Activated CD4-positive, alpha-beta memory T cell treated with anti-CD3 and anti-CD28 coated beads for 36 hours (primary cell): ENCODE measurements at places on chromosomes 16 and 17. TPM values are rescaled to one million over a fixed set of nuclear protein-coding genes. Genes with fewer than 3 reads are reported as not detected.

GRCh38 chr17:4162321-4162720 is 19.3 kb downstream of the CYB5D2 start:
- DNase-seq = peak; percentile 48
- H3K4me3 ChIP-seq = no peak overlapping the region
- H3K27ac ChIP-seq = peak overlapping the region; percentile 42
- H3K36me3 ChIP-seq = peaks cover 15% of the 10 kb centered on the region

DNA sequence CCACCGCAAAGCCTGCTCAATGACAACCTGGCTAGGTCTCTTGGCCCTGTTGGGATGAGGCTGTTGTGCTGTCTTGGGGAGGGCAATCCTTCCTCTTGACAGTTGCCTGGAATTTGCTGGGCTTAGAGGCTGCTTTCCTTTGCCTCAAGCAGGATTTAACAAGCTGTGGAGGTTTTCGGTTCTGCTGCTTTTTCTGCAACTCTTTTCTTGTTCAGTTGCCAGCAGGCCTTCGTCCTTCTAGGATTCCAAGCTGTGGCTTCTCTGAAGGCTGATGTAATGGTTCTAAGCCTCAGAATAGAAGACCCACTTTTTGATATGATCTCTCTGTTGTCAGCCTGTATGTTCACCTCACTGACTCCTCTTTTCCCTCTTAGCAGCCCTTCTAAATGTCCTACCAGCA is 149.5 kb upstream of the HS3ST4 start:
- H3K36me3 ChIP-seq = no peaks in the 10 kb centered on the region
- H3K27ac ChIP-seq = no peak overlapping the region
- H3K27me3 ChIP-seq = no peaks in the 10 kb centered on the region
- no peaks in the 10 kb centered on the region for H3K4me1 ChIP-seq

DNA sequence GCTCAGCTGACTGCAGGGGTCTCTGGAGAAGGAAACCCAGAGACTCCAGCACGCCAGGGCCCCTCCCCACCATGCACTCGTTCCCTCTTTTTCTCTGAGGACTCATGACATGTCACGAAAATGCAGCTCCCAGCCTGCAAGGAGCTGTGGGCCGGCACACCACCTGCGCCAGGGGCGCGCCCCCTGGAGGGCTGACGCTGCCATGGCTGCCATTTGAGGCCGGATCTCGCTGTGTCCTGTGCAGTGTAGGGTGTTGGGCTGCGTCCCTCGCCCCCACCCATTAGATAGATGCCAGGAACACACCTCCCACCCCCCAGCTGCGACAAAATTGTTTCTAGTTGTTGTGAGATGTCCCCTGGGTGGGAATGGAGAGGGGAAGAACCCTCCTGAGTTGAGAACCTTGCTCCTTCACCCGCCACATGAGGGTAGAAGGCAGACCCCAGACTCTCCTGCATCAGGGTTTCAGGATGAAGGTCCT is 8.2 kb downstream of the SYNGR2 start:
- peak; percentile 83 for DNase-seq
- H3K27ac ChIP-seq = no peak overlapping the region
- no peaks in the 10 kb centered on the region for H3K27me3 ChIP-seq
- H3K4me1 ChIP-seq = peaks cover 44% of the 10 kb centered on the region

DNA sequence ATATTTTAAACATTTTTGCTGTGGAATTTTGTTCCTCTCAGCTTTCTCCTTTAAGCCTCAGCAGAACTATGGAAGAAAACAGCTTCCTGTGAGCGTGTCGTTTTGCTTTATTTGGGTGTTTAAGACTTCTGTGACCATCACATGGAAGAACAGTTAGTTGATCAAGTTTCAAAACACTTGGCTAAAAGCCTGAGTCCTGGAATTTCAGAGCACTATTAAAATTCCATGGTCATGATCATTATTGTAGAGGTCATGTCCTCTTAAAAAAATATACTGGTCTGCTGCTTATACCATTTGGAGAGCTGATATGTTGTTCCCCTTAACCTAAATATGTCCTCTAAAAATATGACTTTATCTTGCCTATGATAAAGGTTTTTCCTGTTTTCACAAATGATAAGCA is 12.6 kb upstream of the CDR2 start:
- no peaks in the 10 kb centered on the region for H3K36me3 ChIP-seq
- peaks cover 4% of the 10 kb centered on the region for H3K4me1 ChIP-seq
- no peak overlapping the region for H3K4me3 ChIP-seq
- no peak overlapping the region for H3K27ac ChIP-seq

DNA sequence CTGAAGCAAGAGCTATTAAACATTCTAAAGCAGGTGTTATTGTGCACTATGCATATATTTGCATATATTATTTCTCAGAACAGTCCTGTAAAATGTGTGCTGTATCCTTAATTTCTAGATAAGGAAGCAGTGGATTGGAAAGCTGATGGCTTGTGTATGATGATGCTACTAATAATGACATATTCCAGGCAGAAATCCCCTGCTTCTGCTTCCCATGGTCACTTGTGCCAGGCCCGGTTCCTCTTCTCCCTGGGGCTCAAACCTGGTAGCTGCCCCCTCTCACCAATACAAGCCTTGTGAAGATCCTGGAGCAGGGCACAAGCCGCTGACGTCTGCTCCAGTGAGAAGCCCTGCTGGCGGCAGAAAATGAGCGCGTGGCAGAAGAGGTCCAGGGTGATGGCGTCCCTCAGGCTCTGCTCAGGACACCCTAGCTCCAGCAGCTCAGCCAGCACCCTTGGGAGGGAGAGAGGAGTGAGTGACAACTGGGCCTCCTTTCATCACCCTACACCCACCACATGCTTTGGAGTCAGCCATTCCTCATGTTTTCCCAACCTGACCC is 1.8 kb downstream of the CFAP119 start:
- H3K4me3 ChIP-seq = no peak overlapping the region
- H3K4me1 ChIP-seq = peaks cover 25% of the 10 kb centered on the region
- H3K36me3 ChIP-seq = peaks cover 12% of the 10 kb centered on the region
- H3K27ac ChIP-seq = no peak overlapping the region

- no peak overlapping the region for H3K4me3 ChIP-seq
- H3K27me3 ChIP-seq = peaks cover 8% of the 10 kb centered on the region
- DNase-seq = no peak
- H3K4me1 ChIP-seq = no peaks in the 10 kb centered on the region
- no peak overlapping the region for H3K27ac ChIP-seq
Observed at GRCh38 chr16:84279881-84280280, 14.8 kb upstream of the WFDC1 start.

- DNase-seq = peak; percentile 20
- H3K4me1 ChIP-seq = peaks cover 54% of the 10 kb centered on the region
- H3K36me3 ChIP-seq = peaks cover 8% of the 10 kb centered on the region
- H3K27ac ChIP-seq = no peak overlapping the region
- H3K4me3 ChIP-seq = no peak overlapping the region
- H3K27me3 ChIP-seq = no peaks in the 10 kb centered on the region
Observed at GRCh38 chr17:82528484-82529265, 9.1 kb downstream of the FOXK2 start.

DNA sequence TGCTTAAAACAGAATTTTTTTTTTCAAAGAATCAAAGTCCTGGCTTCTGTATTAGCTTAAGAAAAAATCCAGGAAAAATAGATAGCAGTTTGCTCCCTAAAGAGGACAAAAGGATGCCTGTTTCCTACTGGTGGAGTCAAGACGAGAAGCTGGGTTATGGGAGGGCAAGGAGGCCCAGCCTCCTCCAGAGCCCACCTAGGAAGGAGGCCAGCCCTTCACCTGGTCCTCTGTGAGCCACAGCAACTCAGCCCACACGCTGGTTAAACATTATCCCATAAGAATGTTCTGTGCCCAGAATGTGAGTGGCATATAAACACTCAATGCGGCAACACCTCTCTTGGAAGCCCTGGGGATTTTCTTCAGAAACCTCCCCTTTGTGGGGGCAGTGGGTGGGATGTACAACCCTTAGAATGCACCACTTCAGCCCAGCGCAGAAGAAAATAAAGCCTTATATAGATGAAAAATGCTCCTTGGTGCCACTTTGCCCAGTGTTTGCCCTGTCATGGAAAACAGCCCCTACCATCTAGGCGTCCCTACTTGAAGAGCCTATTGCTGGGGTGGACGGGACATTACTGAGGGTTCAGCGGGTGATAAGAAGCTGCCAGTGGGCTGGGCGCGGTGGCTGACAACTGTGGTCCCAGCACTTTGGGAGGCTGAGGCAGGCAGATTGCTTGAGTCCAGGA is 48.0 kb downstream of the TEKT5 start:
- no peak overlapping the region for H3K27ac ChIP-seq
- H3K4me3 ChIP-seq = no peak overlapping the region
- no peak for DNase-seq
- H3K36me3 ChIP-seq = no peaks in the 10 kb centered on the region
- H3K4me1 ChIP-seq = no peaks in the 10 kb centered on the region

GRCh38 chr17:31738996-31739699 is 119.9 kb downstream of the COPRS start:
- DNase-seq = no peak
- no peak overlapping the region for H3K4me3 ChIP-seq
- H3K27ac ChIP-seq = no peak overlapping the region
- H3K4me1 ChIP-seq = no peaks in the 10 kb centered on the region
- no peaks in the 10 kb centered on the region for H3K36me3 ChIP-seq

- H3K27ac ChIP-seq = peak overlapping the region; percentile 23
- H3K27me3 ChIP-seq = no peaks in the 10 kb centered on the region
- H3K4me1 ChIP-seq = peaks cover 21% of the 10 kb centered on the region
- no peak overlapping the region for H3K4me3 ChIP-seq
- H3K36me3 ChIP-seq = no peaks in the 10 kb centered on the region
- DNase-seq = peak; percentile 23
Observed at GRCh38 chr16:50396761-50397535, 28.2 kb upstream of the BRD7 start.

GRCh38 chr16:3400446-3400778 is 392 bp downstream of the ZSCAN32 start:
- no peaks in the 10 kb centered on the region for H3K27me3 ChIP-seq
- peaks cover 53% of the 10 kb centered on the region for H3K4me1 ChIP-seq
- H3K4me3 ChIP-seq = peak overlapping the region; percentile 88

DNA sequence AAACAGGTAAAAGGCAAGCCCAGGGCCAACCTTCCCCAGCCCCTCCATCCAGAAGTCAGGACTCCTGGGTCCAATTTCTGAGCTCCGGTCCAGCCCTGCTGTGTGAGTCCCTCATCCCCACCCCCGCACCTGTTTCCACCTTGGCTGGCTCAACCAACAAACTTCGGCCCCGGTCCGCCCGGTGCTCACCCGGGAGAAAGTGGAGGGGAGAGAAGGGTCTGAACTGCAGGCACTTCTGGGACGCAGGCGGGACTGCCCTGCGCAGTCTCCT is 541 bp downstream of the RHBDF2 start:
- H3K4me3 ChIP-seq = peak overlapping the region; percentile 86
- no peaks in the 10 kb centered on the region for H3K36me3 ChIP-seq
- H3K27me3 ChIP-seq = no peaks in the 10 kb centered on the region
- peak overlapping the region; percentile 18 for H3K27ac ChIP-seq
- peaks cover 42% of the 10 kb centered on the region for H3K4me1 ChIP-seq

GRCh38 chr17:70024253-70024652 is 50.8 kb upstream of the KCNJ16 start:
- no peaks in the 10 kb centered on the region for H3K4me1 ChIP-seq
- H3K27me3 ChIP-seq = no peaks in the 10 kb centered on the region
- no peak for DNase-seq
- no peak overlapping the region for H3K27ac ChIP-seq
- no peak overlapping the region for H3K4me3 ChIP-seq

- H3K4me1 ChIP-seq = peaks cover 30% of the 10 kb centered on the region
- peak overlapping the region; percentile 28 for H3K27ac ChIP-seq
- no peak for DNase-seq
Observed at GRCh38 chr16:71873199-71873598, 10.8 kb downstream of the ZNF821 start.

GRCh38 chr17:4506892-4507291 is 8.2 kb downstream of the SPNS2 start:
- H3K27me3 ChIP-seq = peaks cover 16% of the 10 kb centered on the region
- H3K27ac ChIP-seq = no peak overlapping the region
- no peaks in the 10 kb centered on the region for H3K36me3 ChIP-seq
- no peak overlapping the region for H3K4me3 ChIP-seq
- peaks cover 22% of the 10 kb centered on the region for H3K4me1 ChIP-seq
- no peak for DNase-seq

DNA sequence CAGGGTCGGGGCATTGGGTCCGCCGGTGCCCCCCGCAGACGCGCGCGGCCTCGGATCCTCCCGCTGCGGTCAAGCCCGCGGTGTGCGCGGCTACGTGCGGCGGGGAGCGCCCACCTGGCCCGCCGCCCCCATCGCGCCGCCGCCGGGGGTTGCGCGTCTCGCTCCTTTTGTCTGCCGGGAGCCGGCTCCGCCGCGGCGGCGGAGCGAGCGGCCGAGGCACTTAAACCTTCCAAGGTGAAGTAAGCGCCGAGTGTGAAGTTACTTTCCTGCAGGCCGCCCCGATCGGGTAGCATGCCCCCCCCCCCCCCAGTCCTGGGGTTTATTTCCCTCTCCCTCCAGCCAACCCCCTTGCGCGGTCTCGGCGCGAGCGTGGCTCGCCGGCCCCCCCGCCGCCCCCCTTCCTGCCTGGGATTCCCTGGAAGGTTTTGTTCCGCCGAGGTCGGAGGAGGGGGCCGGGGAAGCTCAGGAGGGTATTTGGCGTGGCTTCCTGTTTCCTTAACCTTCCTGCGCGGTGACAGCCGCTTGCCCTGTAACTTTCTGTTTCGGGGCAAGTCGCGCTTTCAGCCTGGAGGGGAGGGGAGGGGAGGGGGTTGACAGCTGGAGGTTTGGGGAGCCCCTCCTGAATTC is 56.6 kb upstream of the GSE1 start:
- H3K27ac ChIP-seq = peak overlapping the region; percentile 69
- peak; percentile 80 for DNase-seq
- H3K36me3 ChIP-seq = peaks cover 2% of the 10 kb centered on the region

DNA sequence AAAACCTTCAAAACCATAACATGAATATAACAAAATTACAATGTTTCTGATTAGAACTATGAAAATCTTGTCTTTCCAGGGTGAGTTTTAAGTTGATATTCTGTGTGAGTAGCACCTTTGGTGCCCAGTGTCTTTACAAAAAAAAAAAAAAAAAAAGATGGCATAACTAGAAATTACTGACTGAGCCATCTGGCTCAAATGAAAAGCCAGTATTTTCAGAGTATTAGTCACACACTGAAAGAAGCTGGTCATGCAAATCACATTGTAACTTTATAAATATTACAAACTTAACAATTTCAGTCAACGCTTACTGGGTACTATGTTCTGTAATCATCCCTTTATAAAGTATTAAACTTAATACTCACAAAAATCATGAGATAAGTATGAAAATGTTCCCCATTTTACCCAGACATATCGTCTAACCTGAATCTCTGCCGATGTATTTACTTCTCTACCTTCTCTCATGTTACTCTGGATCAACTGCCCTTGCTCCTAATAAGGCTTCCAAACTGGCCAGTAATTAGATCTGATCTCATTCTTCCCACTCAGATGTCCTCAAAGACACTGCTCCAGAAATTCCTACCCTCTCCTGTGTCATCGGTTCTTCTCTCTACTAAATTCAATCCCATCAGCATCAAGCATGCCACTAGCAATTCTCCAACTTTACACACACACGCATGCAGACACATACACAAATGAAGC is 25.4 kb downstream of the UBE2G1 start:
- H3K36me3 ChIP-seq = no peaks in the 10 kb centered on the region
- DNase-seq = no peak
- H3K27ac ChIP-seq = no peak overlapping the region

GRCh38 chr16:57258226-57258909 is 13.3 kb downstream of the ARL2BP start:
- no peaks in the 10 kb centered on the region for H3K27me3 ChIP-seq
- no peak for DNase-seq
- peaks cover 11% of the 10 kb centered on the region for H3K4me1 ChIP-seq
- H3K27ac ChIP-seq = no peak overlapping the region
- H3K4me3 ChIP-seq = no peak overlapping the region
- no peaks in the 10 kb centered on the region for H3K36me3 ChIP-seq

Gene GNG13
- not detected for total RNA-seq

Gene CDRT15
- total RNA-seq = not detected

Gene FA2H
- total RNA-seq = not detected

Gene ADAT1
- 39.9 TPM for total RNA-seq

Gene TIGD7
- total RNA-seq = 3.4 TPM

Gene TAF15
- 271 TPM for total RNA-seq

Gene MT1E
- total RNA-seq = 4.8 TPM

Gene HASPIN
- total RNA-seq = 22.0 TPM

Gene ZNF200
- 10.6 TPM for total RNA-seq

Gene KRT39
- not detected for total RNA-seq

Gene KRTAP4-3
- not detected for total RNA-seq
